GF-D8 (cell line): ENCODE measurements at places on chromosomes 1 and 21.
A peak's percentile ranks its signal among the peaks of the same experiment; 100 is the strongest.

- DNase-seq: no peak
These were observed 1.1 kb downstream of the PERM1 start for GRCh38 chr1:980602-981395.

- DNase-seq: no peak
These were observed 12.7 kb upstream of the FOXE3 start for GRCh38 chr1:47403321-47403910.

GRCh38 chr1:92817986-92818764 lies 13.7 kb upstream of the RPL5 start:
- DNase-seq: peak; percentile 8

DNA sequence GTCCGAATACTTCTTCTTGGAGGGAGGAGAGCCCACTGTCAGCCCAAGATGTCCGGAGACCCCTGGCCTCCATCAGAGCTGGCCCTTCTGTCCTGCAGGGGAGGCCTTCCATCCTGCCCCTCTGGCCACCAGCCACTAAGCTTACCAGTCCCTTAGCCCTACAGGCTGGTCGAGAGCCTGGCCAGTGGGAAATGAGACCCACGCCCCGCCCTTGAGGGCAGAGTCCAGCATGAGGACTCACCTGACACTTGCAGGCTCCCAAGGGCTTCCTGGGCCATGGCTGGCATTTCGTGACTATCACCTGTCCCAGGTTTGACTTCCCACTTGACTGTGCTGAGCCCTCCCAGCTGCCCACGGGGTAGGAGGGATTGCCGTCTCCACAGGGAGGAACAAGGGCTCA lies 361.8 kb upstream of the VAMP3 start:
- no peak for DNase-seq

- no peak for DNase-seq
These were observed 57.5 kb downstream of the PRKCZ start for GRCh38 chr1:2107586-2108212.

DNA sequence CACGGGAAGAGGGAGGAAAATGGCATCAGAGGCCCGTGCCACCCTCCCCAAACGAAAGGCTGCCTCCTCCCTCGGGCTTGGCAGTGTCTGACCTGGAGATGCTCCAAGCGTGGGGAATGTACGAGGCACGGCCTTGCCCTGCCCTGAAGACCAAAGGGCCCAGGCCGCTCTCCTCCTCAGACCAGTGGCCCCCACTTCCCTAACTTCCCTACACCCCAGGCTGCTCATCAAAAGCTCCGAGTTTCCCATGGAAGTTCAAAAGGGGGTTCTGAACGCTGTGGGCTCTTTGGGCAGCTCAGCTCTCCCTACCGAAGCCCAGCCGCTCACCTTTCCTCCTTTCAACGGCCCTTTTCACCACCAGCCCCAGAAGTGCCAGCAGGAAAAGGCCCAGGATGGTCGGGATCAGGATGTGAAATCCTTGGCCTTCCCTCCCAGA lies 11.8 kb downstream of the FCMR start:
- DNase-seq: no peak

DNA sequence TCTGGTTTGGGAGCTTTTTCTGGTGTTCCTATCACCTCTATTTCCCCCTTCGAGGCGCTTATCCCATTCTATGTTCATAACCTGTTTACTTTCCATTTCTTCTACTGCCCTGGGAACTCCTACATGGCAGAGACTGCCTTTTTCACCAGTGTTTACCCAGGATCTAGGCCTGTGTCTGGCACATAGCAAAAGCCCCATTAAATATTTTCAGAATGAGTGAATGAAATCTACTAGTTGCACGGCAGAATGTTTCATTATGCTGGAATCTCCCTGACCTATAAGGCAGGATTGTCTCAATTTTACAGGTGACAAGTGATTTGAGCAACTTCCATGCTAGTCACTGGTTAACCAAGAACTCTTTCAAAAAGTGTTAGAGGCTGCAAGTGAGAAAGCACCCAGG lies 70.1 kb downstream of the PGM1 start:
- no peak for DNase-seq

GRCh38 chr1:94305704-94306103 lies 68.3 kb upstream of the ARHGAP29 start:
- no peak for DNase-seq

DNA sequence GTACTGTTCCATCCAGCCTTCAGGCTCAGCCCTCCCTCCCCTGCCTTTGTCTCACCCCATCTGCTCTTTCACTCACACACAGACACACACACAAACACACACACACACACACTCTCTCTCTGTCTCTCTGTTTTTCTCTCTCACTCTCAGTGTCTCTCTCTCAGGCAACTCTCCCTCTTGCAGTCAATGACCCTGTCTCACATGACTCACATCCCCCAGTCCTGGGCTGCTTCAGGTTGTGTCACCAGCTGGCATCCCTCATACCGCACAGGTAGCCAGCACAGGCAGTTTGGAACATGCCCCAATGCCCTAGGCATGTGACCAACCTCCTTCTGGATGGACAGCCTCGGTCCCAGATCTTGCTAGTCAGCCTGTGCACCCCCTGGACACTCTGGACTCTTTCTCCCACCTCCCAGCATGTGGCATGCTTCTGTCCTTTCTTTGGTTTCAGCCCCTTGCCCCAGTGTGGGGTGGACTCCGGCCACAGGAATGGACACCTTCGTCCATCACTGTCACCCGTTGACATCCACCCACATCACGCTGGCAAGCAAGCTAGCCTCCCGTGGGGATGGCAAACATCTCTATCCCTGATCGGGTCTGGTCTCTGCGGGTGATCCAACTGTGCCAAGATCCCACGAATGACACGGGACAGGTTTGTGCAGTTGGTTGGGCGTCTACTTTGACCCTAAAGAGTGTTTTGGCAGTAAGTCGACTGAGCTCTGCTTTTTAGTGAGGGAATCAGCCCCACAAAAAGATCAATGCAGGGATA lies 23.4 kb upstream of the FCGR2A start:
- DNase-seq: no peak

DNA sequence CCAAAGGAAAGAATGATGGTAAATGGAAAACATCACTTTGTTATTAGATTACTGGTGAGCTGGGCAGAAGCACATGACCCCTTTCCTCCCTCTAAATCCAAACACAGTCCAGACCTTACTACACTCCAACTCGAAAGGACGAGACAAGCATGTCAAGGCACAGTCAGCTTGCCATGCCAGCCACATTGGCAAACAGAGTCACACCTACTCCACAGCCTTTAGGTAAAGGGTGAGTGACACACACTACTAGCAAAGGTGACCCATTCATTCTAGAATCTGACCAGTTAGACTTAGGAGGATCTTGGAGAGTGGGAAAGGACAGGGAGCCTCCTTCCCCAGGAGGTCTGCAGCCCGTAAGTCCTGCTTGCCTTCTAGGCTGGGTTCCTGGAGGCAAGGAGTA lies 3.0 kb downstream of the SLC44A3 start:
- DNase-seq: no peak

DNA sequence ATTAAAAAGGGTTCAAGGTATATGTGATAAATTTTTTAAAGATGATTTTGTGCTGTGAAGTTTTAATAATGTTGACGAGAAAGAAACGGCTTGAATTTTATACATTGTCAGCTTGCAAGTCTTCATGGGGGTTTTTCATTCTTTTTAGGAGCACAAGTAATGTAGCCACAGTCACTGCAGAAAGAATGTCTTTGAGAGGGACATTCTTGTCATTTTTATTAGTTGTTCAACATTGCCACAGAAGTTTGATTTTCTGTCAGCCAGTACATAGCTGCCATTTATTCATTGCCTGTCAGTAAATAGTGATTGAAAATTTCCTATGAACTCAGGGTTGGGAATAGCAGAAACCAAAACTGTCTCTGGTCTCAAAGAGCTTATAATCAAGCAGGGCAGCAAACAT lies 156.3 kb downstream of the DHRS3 start:
- no peak for DNase-seq

GRCh38 chr1:99441299-99442095 lies 177.2 kb downstream of the PLPPR4 start:
- DNase-seq: no peak

GRCh38 chr1:159929155-159930051 lies 4.1 kb upstream of the TAGLN2 start:
- no peak for DNase-seq

DNA sequence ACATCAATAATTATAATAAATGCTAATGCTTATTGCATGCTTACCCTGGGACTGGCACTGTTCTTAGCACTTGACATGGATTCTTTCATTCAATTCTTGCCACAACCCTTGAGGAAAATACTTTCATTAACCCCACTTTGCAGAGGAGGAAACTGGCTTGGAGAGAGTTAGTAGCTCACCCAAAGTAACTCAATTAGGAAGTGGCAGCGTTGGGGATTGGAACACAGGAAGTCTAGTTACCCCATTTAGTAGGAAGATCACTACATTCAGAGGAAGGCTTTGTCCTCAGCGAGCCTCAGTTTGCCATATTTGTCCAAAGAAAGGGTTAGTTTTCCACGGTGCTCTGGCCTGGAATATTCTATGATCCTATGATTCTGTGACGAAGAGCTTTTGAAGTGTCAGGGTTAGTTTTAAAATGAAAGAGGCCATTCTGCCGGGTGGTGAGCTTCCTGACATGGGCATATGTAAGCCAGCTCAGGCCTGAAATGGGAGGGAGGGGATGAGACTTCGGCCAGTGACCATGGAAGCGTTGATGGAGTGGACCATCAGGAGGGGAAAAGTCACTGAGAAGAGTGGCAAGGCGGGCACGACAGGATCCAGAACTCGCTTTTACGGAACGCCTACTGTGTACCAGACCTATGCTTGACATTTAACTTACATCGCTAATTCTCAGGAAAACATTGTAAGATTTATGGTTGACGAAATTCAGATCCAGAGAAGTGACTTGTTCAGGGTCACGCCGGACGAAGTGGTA lies 28.2 kb upstream of the EPB41 start:
- peak; percentile 15 for DNase-seq

DNA sequence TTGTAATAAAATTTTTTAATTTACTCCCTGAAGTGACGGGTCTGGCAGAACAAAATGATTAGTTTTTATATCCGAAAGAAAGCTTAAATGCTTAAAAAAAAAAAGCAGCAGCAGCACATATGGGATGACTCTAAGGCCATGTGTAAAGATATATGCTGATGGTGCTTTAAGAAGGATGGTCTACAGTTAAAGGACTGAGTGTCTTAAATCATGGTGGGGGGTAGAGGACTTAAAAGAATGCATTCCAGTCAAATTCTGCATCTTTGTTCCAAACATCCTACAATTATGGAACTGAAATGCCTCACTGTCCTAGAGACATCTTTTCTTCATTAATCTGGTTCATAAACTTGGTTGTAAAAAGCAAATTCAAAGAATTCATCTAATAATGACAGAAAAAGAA lies 7.0 kb downstream of the KDM5B start:
- DNase-seq: no peak

- no peak for DNase-seq
These were observed 316.8 kb upstream of the CAMK1G start for GRCh38 chr1:209266590-209267205.

GRCh38 chr1:81478219-81478618 lies 322.5 kb upstream of the ADGRL2 start:
- DNase-seq: no peak

GRCh38 chr1:40353082-40353481 lies 20.4 kb upstream of the SMAP2 start:
- DNase-seq: no peak

DNA sequence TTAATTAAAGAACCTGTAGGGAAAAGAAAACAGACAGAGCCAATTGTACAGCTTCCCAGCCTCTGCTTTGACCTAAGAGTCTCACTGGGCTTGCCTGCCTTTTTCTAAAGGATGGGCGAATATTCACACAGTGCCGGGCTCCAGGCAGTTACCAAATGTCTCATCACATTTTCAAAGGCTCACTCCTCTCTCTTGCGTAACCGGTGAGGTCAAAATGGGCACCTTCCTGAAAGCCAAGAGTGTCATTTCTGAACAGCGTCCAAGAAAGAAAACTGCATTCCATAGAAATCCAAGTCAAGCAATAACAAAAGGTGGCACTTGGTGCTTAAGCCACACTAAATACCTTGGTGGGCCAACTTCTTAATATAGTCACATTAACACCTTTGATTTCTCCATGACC lies 710 bp upstream of the PALMD start:
- no peak for DNase-seq

DNA sequence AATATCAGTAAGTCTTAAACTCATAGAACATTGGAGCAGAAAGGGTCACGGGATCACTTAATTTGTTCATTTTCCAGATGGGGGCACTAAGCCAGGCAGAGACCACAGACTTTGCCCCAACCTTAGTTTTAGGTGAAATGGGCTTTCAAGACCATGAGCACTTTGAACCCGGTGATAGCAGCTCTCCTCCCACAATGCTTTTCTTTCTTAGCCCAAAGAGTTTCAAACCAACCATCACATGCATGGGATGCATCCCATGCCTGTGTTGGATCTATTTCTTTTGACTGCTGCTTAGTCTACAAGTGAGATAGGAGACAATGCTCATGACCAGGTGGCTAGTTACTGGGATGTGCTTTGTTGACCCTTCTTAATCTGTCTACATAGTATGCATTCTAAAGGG lies 240.6 kb downstream of the NUF2 start:
- no peak for DNase-seq

GRCh38 chr1:37792943-37793686 lies 532 bp upstream of the MANEAL start:
- no peak for DNase-seq

- peak; percentile 9 for DNase-seq
These were observed 14.0 kb upstream of the CFAP126 start for GRCh38 chr1:161381707-161382106.

GRCh38 chr1:232667094-232667777 lies 37.3 kb upstream of the SIPA1L2 start:
- no peak for DNase-seq

DNA sequence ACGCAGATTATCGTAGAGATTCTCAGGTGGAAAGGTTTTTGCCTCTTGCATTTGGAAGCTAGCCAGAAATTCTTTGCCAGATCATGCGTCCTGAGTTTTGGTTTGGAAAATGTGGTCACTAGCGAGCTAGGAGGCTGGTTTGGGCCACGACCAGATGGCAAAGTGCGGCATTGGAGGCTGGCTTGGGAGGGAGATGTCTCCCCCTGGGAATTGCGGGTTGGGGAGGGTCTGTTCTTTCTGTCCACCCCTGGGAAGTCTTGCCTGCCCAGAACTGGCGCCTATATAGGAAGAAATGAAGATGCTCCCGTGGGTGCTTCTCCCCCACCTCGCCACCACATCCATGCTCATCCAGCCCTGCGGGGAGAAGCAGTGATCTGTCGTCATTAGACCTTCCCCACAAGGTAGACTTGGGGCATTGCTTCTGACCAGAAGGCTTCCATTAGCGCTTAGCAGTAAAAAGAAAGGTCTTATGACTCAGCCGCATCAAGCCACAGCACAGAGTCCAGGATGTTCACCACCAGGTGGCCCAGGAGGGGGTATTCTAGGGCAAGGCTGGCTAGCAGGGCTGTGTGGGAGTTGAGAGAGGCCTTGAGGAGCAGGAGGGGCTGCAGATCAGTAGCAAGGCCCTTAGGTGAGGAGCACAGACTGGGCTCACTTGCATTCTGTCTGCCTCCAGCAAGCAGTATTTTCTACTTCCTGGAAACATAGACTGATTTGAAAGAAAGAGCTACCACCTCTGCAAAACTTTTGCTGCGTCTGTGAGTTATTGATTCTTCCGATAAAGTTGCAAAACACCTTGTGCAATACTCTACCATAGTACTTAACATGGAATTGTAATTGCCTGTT lies 1.5 kb upstream of the PTP4A2 start:
- DNase-seq: peak; percentile 89
